ENCODE measurements at places on chromosomes 1 and 21. TPM values are rescaled to one million over a fixed set of nuclear protein-coding genes. Genes with fewer than 3 reads are reported as not detected.

ZNF683 gene
- total RNA-seq, result not detected

MX2 gene
- total RNA-seq, result 0.12 TPM

GRCh38 chr1:115142616-115143015 lies 53.3 kb upstream of the TSPAN2 start:
- no peak for DNase-seq

DNA sequence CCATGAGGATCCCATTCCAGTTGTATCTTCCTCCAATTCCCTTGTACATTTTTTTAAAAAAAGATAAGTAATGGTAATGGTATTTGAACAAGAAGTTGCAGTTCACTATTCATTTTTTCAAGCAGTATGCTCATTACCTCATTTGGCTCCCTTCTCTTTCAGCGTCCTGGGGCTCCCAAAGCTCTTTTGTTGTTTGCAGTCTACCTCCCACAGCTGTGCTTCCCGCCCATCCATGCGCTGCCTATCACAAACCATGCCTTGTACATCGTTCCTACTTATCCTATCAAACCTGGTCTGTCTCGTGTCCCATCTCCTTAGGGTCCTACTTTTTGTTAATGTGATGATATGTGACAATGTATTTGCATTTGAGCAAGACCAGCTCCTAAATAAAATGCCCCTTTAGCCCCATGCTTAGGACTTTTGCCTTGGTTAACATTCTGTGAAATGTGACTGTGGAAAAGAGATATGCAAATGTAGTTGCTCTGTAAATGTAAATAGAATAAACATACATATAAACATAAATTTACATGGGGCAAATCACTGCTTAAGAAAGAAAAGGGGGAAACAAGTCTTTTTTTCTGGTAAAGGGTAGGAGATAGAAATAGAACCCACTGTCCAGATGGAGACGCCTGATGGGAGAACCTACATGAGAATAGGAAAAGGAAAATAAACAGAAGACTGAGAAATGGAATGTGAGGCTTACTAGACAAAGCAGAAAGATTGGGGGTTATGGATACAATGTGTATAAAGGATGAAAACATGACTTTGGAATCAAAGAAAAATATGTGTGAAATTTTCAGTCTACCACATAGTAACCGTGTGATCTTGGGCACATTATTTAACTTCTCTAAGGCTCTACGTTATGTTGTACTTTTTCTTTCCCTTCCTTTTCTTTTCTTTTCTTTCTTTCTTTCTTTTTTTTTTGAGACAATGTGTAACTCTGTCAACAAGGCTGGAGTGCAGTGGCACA lies 59.8 kb upstream of the PLXNA2 start:
- no peak for DNase-seq

GRCh38 chr1:95179205-95179986 lies 54.6 kb upstream of the RWDD3 start:
- no peak for DNase-seq

DNA sequence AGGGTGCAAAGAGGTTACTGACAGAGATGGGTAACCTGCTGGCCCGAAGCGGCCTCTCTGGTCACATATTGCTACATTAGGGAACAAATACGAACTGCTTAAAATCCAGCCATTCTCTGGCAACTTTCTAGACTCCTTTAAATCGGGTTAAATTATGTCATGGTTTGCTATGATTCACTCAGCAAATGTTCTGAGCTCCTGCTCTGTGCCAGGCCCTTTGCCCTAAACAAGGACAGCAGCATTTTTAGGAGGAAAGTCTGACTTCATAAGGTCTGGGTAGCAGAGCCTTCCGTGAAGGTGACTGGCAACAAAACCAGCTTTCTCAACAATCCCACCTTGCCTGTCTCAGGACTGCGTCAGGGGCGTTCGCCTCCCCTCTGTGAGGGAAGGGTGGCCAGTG lies 15.4 kb downstream of the ZP4 start:
- no peak for DNase-seq

- no peak for DNase-seq
Observed at GRCh38 chr1:202017749-202018467, 7.5 kb downstream of the ELF3 start.

DNA sequence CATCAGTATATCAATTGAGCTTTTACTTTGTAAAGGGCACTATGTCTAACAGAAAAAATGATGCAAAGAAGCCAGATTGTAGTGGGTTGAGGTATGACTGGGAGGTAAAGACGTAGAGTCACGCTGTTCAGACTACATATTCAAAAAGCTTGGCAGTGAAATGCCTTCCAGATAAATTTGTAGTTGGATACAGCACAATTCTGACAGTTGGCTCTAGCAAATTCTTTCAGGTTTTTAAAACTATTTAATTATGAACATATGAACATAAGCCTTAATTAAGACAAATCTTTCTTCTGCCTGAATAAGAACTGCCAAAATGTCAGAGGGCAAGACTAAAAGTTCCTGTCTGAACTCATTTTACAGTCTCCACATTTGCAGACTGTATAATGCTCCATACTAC lies 118.8 kb downstream of the DPYD start:
- no peak for DNase-seq
